ENCODE measurements at places on chromosomes 12 and 14.

DNA sequence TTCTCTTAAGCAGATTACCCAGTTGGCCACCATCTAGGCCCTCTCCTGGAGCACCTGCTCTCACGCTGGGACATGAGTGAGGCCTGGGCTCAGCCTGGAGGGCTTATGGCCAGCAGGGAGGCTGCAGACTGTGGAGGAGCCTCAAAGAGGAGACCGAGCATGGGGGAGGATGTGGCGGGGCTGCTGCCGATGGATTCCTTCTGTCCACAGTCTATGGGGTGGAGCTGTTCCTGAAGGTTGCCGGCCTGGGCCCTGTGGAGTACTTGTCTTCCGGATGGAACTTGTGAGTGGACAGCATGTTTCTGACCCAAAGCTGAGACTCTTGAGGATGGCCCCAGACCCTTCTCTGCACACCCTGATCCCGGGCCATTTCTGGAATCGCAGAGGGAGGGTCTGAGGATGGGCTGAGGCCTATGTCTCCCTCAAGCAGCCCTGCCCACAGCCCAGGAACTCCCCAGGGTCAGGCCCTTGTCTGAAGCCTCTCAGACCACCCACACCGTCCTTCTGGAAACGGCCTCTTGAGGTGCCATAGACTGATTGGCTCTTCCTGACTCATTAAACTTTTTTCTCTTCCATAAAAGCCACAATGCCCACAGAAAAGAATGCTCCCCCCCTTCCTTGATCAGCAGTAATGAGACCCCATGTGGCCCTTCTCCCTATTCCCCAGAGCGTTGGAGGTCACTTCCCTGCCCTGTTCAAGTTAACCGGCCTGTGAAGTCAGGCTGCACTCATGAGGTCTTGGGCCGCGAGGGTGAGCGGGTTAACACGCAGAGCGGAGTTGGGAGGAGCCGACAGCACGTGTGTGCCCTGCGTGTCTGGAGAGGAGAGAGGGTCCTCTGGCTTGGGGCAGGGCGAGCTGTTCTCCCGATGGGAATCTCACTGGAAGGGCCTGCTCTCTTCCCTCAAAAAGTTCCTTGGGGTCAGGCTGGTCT, 49.0 kb downstream of the SLC8B1 start:
- DNase-seq = no peak

DNA sequence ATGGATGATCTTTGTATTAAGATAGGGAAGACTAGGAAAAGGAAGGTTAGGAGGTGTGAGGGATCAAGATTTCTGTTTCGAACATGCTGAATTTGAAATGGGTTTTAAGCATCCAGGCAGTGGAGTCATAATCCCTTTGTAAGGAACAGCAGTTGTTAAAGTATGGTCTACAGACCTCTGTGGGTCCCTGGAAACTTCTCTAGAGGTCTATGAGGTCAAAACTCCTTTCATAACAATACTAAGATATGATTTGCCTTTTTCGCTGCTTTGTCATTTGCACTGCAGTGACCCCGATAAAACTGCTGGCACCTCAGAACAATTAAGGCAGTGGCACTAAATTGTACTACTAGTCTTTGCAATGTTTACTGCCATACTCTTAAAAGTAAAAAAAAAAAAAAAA, 1.5 kb downstream of the RAD51AP1 start:
- DNase-seq = no peak

GRCh38 chr12:117277875-117278274, 83.6 kb downstream of the NOS1 start:
- DNase-seq = no peak

DNA sequence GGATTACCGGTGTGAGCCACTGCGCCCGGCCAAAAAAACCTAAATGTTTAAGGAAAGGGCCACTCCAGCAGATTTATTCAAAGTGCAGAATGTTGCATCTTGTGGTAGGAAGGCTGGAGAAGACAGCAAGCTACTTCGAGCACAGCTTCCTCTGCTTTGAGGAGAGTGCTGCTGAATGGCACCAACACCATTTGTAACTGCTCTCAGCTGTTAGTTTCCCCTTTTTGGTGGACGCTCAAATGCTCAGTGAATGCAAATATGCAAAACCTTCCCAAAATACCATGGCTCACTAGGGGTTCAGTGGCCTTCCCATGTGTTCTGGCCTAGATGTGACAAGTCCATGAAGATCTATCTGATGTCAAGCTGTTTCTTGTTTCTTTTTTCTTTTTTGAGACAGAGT, 2.9 kb upstream of the TDRD9 start:
- DNase-seq = no peak

- no peak for DNase-seq
These were observed 12.7 kb upstream of the STON2 start for GRCh38 chr14:81412779-81413178.

- DNase-seq = no peak
These were observed 240.4 kb downstream of the SNAPC1 start for GRCh38 chr14:62002642-62003041.

GRCh38 chr14:77157740-77158139, 16.1 kb upstream of the ZDHHC22 start:
- no peak for DNase-seq

DNA sequence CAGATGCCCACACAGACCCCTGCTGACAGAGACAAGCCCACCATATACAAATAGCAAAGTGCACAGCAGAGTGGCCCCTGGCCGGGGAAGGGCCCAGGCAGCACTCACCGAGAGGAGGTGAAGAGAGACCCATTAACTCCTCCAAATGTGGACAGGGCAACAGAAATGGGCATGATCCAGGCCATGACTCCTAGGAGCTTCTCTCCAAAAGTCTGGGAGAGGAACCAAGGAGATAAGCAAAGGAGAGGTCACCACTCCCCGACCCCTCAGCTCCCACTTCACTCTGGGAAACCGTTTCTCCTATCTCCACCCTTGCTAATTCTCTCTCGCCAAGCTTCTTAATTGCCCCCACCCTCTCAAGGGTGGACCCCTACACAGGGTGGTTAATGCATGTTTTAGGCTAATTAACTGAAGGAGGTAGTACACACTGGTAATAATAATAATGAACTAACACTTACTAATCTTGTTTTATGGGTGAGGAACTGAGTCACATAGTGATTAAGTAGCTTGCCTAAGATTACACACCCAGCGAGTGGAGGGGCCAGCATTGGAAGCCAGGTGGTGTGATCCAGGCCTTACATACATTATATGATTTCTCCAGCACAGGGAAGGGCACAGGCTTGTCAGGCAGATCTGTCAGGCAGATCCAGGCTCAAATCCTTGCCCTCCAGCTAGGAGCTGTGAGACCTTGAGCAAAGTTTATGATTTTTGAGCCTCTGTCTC, 18.9 kb upstream of the CEBPE start:
- DNase-seq = no peak

GRCh38 chr12:59834659-59835474, 239.0 kb downstream of the SLC16A7 start:
- no peak for DNase-seq

- no peak for DNase-seq
These were observed 100.5 kb downstream of the LRRC74A start for GRCh38 chr14:76926521-76927251.

- peak; percentile 63 for DNase-seq
These were observed 1.2 kb downstream of the YBX3 start for GRCh38 chr12:10721651-10722501.

- DNase-seq = no peak
These were observed 561.0 kb upstream of the TBX3 start for GRCh38 chr12:115245020-115245419.

GRCh38 chr14:67697006-67697405, 1.4 kb upstream of the RDH11 start:
- DNase-seq = no peak

DNA sequence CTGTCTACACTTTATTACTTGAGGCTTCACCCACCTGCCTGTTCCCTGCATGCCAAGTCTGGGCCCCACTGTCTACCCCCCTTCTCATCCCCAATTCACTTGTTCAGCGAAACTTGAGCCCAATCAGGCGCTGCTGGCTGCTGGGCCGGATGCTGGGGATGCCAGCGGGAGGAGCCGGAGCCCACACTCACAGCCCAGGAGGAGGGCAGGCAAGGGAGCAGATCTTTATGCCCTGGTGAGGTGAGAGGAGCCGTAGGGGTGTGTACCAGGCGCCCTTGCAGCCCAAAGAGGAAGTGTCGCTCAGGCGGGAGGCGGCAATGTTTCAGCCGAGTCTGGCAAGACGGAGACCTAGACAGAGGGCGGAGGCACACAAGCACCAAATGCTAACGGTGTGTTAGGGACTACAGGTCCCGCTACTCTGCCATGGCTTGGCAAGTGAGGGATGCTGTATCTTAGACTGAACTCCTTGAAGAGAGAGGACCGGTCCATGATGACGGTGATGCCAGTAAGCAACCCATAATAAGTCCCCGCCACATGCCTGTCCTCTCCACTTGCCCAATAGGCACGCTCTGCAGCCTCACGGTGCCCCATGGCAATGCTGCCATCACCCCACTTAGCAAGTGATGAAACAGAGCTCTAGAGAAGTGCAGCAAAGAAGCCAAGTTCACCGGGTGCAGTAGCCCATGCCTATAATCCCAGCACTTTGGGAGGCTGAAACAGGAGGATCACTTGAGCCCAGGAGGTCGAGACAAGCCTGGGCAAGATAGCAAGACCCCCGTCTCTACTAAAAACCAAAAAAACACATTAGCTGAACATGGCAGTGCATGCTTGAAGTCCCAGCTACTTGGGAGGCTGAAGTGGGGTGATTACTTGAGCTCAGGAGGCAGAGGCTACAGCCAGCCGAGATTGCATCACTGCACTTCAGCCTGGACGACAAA, 41.6 kb downstream of the LRRC74A start:
- no peak for DNase-seq

GRCh38 chr12:28446031-28446430, 255.8 kb downstream of the CCDC91 start:
- no peak for DNase-seq

DNA sequence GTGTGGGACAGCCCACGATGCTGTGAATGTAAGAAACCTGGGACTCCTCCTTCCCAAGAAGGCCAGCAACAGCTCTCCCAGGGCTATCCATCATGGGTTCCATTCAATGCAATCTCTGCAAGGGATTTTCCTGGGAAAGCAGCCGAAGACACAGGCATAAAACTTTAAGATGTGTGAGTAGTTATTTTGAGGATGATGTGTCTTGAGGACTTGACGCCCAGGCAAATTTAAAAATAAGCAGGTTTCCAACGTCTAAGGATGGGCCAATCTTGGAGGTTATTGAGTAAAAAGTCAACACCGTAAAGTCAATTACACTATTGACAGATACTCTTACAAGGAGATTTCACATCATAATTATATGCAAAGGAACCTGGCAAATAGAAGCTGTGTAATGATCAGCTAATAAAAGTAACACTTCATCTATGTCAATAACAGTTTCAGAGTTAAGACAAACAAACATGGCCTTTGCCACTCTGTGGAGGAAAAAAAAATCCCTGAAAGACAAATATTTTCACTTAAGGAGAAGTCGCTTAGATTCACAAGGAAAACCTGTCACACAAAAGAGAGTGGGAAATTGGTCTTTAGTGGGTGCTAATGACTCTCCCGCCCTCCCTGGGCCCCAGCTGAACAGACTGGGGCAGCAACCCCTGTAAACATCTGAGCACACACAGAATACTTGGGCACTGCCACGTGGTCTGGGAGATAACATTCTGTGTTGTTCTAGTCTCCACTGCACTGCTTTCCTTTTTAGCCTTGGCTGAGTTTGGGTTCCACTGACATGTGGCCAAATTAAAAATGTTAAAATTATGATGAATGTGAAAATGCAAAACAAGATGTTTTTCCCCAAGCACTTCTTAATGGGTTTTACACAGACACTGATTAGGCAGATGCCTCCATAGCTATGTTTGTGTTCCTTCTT, 240.9 kb downstream of the FOXN3 start:
- no peak for DNase-seq

DNA sequence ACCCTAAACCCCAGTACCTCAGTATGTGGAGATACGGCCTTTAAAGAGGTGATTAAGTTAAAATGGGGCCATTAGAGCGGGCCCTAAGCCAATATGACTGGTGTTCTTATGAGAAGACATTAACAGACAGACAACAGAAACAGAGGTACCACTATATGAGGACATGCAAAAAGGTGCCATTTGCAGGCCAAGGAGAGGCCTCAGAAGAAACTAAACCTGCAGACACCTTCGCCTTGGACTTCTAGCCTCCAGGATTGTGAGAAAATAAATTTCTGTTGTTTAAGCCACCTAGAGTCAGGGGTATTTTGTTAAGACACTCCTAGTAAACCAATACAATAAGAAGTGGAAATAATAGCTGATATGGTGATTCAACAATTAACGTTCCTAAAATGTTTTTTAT, 32.6 kb downstream of the PTPRB start:
- no peak for DNase-seq

GRCh38 chr12:85784096-85784720, 52.0 kb downstream of the RASSF9 start:
- no peak for DNase-seq

DNA sequence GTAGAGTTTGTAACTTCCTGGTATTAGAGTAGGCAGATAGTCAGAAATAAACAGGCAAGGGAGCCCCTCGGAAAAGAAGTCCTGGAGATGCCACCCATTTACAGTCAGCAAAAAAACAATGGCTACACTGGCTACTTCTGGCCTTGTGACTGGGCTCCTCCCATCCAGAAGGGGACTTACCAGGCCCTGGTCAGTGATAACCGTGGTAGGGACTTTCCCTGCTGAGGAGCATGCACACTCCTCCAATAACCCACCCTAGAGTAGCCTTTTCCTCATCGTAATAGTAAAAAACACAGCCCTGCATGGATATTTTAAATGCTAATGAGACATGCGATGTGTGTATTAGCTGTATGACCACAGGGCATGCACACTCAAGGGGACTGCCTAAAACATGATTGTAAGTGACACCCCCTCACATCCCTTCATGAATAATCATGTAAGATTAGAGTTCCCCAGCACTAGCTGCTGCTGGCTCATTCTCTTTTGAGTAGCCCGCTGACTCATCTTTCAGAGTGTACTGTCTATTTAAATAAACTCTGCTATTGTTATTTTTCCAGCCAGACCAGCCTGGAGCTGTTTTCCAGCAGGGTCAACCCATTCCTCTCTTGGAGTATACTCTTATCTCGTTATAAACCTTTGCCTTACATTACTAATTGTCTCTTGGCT, 413.8 kb upstream of the TMTC1 start:
- DNase-seq = no peak

GRCh38 chr14:95163132-95163531, 5.8 kb upstream of the DICER1 start:
- DNase-seq = no peak

DNA sequence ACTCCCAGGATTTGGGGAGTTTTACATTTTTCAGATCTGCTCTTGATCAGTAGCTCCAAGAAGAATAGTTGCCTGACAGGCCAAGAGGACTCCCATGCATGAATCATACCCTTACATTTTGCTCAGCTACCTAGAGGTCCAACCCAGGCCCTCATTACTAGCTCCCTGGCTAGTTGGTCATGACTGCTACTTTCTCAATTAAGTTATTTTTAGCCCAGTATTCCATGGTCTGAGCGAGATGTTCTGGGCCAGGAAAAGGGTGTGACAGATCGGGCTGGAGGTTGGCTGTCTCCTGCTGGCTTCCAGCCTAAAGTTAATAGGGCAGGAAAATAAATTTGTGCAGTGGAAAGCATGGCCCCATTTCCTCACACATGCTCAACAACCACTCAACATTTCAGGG, 379.2 kb downstream of the GRIN2B start:
- DNase-seq = no peak

DNA sequence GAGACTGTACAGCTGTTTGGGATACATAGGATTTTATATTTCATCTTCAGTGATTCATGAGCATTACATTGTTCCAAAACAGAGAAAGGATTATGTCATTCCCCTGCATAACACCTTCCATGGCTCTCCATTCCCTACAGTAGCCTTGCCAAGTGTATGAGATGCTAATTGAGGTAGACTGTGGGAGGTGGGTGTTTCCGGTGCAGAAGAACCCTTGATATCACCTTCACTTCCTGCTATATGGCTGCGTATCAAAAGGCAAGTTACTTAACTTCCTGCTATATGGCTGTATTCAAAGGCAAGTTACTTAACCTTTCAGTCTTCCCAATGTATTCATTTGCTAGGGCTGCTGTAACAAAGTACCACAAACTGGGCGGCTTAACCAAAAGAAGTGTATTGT, 11.2 kb downstream of the FAR2 start:
- DNase-seq = no peak
